ENCODE measurements at places on chromosomes 7 and 10. TPM values are rescaled to one million over a fixed set of nuclear protein-coding genes. Genes with fewer than 3 reads are reported as not detected.
A peak's percentile ranks its signal among the peaks of the same experiment; 100 is the strongest.

The ENTPD1 gene
- polyA plus RNA-seq = 10.4 TPM

The HKDC1 gene
- polyA plus RNA-seq = not detected

The ZWINT gene
- polyA plus RNA-seq = 16.1 TPM

The RAB19 gene
- polyA plus RNA-seq = not detected

The AIFM2 gene
- polyA plus RNA-seq = 3.5 TPM

The EMX2 gene
- polyA plus RNA-seq = 9.0 TPM

The KRIT1 gene
- polyA plus RNA-seq = 22.8 TPM

The CPA1 gene
- 6.4 TPM for polyA plus RNA-seq

The GIMAP4 gene
- 18.7 TPM for polyA plus RNA-seq

The KNDC1 gene
- 10.7 TPM for polyA plus RNA-seq

The AGAP6 gene
- 16.7 TPM for polyA plus RNA-seq

The PILRA gene
- 5.2 TPM for polyA plus RNA-seq

GRCh38 chr7:117347480-117347879, 24.6 kb upstream of the WNT2 start:
- no peak for DNase-seq

DNA sequence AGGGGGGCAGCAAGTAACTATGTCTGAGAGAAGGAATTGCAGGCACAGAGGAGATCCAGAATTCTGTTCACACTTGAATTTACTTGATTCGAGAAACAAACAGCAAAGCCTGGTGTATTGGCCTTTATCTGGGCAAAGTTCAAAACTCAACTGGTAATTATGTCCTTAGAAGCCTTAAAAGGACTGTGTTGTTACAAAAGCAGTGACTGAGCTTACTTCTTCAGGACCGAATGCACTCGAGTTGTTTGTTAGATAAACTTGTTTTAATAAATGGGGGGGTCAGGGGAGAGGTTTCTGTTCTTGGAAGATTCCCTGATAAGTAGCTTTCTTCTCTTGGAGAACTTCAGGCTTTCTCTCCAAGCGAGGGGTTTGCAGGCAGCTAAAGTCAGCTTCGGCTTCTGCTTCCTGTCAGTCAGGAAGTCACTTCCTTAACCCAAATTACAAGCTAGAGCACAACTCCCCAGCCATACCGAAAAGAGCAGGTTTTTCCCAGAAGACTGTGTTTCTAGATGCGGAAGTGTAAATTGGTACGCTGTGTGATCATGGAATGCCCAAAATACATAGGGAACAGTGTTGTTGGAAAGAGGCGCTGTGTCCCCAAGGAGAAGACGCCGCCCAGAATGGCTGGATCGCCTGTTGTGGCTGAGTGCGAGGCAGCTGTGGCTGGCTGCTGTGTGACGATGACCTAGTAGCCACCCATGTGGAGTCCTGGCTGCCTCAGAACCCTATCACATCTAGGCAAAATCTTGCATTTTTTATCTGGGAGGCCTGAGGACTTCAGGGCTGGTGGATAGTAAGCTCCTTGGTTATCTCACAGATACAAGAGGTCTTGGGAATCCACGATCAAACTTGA, 110.4 kb downstream of the TCF7L2 start:
- no peak for DNase-seq

- no peak for DNase-seq
Observed at GRCh38 chr7:28484606-28484935, 72.3 kb downstream of the CREB5 start.

- no peak for DNase-seq
Observed at GRCh38 chr7:159158888-159159405, 14.3 kb upstream of the VIPR2 start.

- DNase-seq = no peak
Observed at GRCh38 chr10:113924664-113925063, 70.2 kb downstream of the NHLRC2 start.

DNA sequence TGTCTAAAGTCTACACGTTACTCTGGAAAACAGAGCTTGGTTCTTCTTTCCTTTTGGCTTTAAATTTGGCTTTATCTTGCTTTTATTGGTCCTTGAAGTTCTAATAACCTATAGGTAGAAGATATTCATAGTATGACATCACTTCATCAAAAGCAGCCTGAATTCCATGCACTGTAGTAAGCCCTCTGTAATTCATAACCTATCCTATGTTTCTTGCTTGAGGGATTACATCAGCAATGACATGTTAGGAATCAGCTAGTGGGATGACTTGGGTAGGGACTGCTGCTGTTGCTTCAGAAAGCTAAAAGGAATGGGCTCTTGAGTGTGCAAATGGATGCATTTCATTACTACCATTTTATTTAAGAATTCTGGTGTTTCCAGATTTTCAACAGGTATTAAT, 184.9 kb downstream of the PTEN start:
- no peak for DNase-seq

- DNase-seq = no peak
Observed at GRCh38 chr10:117530791-117531190, 11.8 kb upstream of the EMX2 start.

- no peak for DNase-seq
Observed at GRCh38 chr10:86968271-86968993, at the start of gene ADIRF. Gene ADIRF, plus strand, starts transcription at chr10:86968482. Its CDS starts 63 bp downstream, at chr10:86968545.

- no peak for DNase-seq
Observed at GRCh38 chr7:11203224-11203623, 229.6 kb downstream of the PHF14 start.

- no peak for DNase-seq
Observed at GRCh38 chr7:19963695-19964094, 190.3 kb upstream of the TMEM196 start.

- DNase-seq = no peak
Observed at GRCh38 chr10:106958589-106959361, 205.7 kb downstream of the SORCS1 start.

DNA sequence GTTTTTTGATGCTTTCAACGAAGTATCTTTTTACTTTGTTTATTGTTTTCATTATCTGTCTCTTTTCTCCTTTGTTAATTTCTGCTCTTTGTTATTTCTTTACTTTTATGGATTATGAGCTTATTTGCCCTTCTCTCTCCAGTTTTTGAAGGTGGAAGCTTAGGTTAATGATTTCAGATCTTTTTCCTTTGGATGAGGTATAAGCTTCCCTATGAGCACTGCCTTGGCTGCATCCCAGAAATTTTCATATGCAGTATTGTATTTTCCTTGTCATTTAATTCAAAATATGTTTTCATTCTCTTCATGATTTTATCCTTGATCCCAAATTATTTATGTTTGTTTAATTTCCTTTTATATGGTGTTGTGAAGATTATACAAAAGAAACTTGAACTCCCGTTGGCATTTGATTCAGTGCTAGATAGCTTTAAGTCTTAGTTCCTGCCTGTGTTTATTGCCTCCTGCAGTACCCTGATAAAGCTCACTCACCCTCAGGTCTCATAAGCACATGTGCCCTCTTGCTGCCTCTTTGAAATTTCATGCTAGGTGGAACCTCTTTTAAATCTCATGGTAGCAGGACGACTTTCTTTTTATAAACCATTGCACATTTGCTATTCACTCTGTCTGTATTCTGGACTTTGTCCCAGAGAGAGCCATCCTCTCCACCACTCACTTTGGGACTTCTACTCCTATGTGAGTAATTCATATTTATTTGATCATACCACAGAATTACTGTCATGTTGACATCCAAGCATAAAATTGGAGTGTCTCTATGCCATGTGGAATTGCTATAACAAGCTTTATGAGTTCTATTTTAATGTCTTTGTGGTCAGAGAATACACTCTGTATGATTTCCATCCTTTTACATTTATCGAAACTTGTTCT, 23.0 kb upstream of the CEP41 start:
- DNase-seq = no peak

DNA sequence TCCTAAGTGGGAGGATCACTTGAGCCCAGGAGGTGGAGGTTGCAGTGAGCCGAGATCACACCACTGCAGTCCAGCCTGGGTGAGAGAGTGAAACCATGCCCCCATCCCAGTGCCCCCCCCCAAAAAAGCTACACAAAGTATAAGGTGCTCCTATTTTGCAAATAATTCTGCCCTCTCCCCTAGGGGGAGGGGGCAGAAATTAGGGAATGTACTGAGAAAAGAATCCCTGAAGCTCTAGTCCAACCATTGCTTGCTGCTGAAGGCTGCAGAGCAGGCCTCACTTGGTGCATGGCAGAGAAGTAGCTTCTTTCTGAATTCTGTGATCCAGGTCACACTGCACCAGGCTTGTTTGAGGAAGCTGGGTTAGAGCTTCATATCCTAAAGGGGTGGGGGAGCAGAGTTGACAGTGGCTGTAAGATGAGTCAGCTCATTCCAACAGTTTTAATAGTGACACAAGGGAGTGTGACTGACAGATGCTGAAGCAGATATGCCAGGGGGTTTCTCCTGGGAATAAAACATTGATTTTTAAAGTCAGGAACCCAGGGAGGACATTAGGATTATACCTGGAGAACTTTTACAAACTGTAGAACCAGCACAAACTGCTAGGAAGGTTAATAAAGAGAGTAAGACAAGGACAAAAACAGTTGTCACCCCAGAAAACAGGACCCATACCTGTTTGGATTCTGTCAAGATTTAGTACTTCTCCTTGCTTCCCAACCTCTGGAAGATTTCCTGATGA, 32.8 kb upstream of the STRIP2 start:
- no peak for DNase-seq

DNA sequence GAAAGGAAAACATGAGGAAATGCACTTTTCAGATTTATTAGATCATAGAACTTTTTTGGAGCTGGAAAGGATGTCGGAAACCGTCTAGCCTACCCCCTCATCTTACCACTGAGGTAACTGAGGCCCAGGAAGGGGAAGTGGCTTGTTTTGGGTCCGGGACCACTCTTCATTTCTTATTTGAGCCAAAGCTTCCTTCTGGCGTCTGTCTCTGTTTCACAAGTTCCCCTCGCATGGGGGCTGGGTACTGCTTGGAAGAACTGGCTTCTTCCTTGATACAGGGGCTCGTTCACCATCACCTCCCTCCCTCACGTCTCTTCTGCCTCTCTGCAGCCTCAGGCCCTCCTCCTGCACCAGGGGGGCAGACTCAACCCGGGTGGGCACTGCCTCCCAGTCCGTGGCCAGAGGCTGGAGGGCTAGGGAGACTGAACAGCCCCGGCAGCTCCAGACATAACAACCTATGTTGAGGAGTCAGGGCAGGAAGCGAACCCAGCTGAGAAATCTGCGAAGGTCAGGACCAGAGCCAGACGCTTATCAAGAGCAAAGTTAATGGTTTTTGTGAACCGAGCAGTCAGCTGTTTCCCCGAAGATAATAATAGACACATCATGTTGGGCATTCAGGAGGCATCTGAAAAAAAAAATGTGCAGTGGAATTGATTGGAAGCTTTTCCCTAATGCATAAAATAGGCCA, 12.9 kb downstream of the HTRA1 start:
- no peak for DNase-seq

- no peak for DNase-seq
Observed at GRCh38 chr7:47482013-47482875, 99.7 kb downstream of the TNS3 start.

- DNase-seq = peak; percentile 65
Observed at GRCh38 chr10:32190890-32191491, 134.8 kb upstream of the KIF5B start.

DNA sequence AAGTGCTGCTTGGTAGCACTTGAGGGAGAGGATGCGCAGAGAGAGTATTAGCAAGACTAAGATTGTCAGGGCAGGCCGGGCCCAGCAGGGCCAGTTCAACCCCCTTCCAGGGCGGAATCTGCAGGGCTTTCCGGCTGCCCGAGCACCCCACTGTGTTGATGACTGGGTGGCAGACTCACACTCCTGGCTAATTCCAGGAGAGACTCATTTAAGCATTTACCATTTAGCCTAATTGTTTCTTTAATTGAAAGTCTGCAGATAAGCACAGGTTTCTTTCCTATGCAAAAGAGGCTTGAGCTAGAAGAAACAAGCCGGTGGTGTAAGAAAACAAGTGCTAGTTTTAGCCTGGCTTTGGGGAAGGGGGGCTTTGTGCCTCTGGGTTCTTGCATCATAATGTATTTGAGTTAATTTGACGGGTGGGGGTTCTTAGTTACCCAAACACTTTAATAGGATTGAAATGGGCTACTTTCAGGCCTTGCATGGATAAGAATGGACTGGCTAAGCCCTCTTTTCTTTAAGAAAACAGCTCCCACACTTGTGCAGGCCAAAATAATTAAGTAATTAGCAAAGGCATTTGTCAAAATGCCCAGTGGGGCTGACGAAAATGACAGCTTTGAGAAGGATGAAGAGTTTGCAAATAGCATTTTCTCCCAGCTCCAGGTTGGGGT, 201.3 kb downstream of the MYOF start:
- no peak for DNase-seq

DNA sequence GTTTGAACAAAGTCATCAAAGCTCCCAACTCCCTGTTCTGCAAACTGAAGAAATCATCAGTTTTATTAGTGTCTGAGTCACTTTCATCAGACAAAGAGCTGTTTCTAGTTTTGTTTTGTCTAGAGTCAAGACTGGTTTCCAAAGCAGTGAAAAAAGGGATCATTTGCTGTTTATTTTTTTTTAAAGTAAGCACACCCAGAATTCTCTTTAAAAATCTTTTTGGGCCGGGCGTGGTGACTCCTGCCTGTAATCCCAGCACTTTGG, 972.0 kb upstream of the CELF2 start:
- no peak for DNase-seq

- no peak for DNase-seq
Observed at GRCh38 chr7:123366626-123367025, 166.9 kb upstream of the SLC13A1 start.

- no peak for DNase-seq
Observed at GRCh38 chr10:102988404-102989314, 70.6 kb downstream of the CNNM2 start.

DNA sequence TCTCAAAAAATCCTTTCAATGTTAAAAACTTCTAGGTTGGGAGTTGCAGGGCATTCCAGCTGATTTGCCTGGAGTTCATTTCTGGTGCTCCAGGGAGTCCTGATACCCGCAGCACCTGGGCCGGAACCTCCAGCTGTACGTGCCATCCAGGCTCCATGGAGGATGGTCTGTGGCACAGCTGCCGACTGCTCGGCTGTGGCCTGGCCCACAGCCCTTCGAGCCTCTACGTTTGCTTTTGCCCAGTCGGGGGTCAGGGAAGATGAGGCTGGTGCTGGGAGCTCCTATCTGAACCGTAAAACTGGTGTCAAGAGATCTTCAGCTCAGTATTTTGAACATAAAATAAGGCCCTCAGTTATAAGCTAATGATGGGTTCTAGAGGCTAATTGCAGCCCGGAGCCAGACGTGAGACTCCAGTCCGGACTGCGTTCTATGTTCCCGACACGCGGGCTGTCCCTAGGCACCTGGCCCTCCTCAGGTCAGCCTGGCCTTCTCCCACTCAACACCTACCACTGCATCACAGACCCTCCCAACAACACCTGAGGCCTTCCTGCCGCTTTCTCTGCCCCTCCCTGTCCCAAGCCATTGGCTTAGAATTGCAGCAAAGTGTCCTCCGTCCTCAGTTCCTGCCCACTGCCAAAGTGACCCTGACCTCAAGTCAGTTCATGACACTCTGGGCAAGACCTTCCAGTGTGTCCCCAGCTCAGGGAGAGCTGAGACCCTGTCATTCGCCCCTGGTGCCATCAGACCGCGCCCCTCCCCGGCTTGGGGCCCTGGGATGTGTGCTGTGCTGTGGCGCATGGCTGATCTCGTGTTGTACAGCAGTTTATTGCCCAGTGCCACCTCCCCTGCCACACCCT, 64.2 kb upstream of the DNAJB6 start:
- no peak for DNase-seq

DNA sequence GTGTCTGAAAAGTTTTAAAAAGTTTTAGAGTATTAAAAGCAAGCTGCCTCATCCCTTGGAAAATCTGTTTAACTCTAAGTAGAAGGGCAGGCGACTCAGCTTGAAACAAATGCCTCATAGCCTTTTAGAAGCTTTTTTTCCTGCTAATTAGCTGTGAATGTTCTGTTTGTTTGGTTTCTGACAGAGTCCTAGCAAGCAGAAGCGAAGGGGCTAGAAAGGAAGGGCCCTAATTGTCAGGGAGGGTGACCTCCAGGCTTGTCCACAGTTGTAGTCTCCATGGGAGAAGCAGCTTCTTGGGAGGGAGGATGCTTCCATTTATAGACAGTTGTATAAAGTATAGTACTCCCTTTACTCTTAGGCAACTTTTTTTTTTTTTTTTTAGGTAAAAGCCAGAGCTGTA, 90.9 kb downstream of the DNAJC1 start:
- no peak for DNase-seq
